NCI-H146 (cell line): ENCODE measurements at places on chromosomes 3 and 15.

DNA sequence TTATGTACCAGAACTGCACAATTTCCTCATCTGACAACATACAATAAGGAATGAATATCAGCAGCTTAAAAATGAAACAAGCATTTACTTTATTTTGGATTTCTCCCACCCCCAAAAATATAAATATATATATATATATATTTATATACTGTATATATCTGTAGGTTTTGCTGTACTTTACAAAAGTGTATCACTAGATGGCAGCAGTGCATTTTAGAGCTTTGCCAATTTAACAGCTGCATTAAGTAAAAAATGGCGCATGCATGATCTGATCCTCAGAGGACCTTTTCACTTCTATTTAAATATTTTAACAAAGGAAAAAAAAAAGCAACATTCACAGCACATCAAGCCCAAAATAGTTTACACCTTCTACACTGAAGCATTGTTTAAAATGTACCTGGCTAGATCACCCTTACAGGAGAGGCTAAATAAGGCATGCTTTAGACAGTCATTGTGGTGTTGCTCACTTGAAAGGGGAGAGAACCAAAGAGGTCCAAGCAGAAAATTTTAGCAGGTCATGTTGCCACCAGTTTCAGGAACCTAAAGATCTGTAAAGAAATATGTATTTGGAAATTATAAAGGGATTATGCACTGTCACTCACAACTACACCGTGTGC lies 72.6 kb downstream of the NPTN start:
- peak; percentile 54 for DNase-seq

DNA sequence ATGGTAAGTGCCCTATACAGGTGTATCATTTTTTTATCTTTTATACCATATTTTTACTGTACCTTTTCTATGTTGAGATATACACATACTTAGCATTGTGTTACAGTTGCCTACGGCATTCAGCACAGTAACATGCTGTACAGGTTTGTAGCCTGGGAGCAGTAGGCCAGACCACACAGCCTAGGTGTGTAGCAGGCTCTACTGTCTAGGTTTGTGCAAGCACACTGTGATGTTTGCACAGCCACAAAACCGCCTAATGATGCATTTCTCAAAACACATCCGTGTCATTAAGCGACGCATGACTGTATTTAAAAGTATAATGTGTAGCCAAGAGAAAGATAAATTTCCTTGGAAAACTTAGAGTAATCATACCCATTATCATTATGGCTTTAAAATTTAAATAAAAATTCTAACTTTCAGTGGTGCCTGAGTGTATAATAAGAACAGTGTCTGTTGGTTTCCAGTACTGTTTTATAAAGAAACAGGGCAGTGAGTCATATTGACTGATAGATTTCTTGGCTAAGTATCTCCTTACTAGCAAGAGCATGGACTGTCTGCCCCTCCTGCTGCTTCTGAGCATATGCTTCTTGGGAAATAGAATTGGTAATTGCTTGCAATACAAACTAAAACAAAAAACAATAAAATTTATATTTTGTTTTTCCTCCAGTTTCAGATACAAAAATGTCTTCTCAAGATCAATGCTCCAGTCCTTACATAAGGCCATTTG lies 18.3 kb downstream of the CALML4 start:
- DNase-seq = no peak

DNA sequence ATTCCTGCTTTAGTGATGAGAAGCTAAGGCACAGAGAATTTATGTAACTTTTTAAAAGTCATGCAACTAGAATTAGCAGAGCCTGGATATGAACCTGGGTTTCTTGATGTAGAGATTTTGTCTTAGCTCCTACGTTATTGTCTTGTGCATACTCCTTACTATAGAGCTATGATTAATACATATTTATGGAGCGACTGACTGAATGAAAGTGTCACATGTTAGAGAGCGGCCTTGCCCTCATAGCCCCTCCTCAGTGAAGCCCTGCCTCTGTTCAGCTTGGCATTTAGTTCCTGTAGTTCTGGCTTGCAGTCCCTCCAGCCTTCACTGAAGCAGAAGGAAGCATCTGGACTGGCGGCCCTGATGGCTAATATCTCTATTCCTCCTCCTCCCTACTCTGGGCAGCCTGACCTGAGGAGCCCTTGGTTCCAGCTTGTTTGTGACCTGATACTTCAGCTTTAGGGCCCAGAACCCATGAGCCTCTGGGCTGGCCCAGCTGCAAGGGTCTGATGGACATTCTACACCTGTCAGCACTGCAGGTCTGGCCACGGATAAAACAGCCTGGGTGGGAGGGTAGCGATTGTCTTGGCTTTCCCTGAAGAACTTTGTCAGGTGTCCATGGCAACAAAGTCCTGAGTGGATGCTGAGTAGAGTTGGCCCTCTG lies 13.4 kb upstream of the AGBL1 start:
- no peak for DNase-seq

GRCh38 chr15:82808634-82809041 lies 790 bp upstream of the WHAMM start:
- DNase-seq = peak; percentile 18
